ENCODE measurements at places on chromosomes 16 and 17. TPM values are rescaled to one million over a fixed set of nuclear protein-coding genes. Genes with fewer than 3 reads are reported as not detected.

The HBA2 gene
- polyA plus RNA-seq: 1,166 TPM

The AATK gene
- polyA plus RNA-seq: 3.5 TPM

The KIF2B gene
- not detected for polyA plus RNA-seq

The TRIM72 gene
- 0.11 TPM for polyA plus RNA-seq

DNA sequence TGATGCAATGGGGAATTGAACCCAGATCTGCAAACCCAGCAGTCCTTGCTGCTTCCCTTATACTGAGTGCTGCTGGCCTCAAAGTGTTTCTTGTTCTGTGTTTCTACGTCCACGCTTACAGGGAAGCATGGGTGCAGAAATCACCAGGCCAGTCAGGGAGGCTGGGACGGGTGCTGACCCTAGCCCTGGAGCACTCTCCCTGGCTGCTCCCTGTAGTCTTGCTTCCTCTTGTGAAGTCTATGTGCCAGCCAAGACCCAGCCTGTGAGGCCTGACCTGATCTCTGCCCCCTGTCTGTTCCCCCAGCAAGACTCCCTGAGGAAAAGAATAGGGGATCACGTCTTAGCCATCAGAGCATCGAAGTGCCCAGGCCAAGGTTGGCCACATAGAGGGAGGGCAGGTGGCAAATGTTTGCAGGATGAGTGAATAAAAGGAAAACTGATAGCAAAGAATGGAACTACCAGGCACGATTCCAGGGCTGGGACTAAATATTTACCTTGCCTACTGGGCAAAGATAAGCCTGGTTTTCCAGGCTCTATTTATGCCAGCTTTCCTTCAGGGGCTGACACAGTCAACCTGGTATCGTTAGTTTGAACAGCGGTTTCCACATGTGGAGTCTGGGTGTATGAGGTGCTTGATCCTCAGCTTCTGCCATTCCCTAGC is 41.2 kb upstream of the RHOT1 start:
- DNase-seq: no peak

DNA sequence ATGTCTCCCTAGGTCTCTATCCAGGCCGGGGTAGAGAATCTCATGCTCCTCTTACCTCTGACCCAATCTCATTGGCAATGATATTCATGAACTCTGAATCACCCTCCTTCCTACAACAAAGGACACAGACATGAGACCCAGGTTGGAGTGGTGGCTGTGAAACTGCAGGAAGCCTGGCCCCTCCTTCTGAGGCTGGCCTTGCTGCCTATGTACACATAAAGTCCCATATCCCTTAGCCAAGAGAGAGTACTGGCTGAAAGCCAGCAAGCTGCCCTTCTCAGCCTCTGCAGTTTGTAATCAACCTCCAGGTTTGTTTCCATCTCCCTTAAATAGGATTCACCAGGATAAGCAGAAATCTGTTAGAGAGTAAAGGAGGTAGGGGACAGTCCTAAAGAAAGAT is 10.6 kb downstream of the AARSD1 start:
- no peak for DNase-seq

DNA sequence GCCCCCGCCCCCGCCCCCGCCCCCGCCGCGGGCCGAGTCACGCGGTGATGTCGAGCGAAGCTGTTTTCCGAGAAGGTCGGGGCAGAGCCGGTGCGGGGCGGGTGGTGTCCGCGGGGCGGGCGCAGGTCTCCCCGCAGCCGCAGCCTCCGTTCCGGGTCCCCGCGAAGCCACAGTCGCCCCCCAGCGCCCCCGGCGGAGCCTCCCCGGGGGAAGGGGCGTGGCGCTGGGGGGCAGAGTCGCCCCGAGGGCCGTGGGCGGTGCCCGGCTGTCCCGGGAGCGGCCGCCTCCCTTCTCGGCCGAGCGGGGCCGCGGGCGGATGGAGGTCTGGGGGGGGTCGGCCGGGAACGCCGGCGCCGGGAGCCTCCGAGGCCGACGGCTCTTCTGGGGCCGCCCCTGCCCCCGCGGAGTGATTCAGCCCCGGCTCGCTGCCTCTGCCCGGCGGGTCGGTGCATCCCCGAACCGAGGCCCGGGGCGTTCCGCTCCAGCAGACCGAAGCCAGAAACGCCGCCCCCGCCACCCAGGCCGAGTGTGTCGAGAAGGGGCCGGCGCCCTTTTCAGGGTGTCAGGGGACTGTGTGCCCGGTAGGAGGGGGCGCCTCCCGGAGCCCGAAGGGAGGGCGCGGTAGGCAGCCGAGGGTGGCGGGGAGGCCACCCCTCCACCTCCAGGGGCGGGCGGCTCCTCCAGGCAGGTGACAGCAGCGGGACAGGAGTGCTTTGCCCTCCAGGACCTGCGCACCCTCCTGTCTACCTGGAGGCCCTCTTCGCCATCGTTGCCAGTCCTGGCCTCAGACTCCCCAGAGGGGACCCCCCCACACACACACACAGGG is 1.7 kb downstream of the METRNL start:
- no peak for DNase-seq

DNA sequence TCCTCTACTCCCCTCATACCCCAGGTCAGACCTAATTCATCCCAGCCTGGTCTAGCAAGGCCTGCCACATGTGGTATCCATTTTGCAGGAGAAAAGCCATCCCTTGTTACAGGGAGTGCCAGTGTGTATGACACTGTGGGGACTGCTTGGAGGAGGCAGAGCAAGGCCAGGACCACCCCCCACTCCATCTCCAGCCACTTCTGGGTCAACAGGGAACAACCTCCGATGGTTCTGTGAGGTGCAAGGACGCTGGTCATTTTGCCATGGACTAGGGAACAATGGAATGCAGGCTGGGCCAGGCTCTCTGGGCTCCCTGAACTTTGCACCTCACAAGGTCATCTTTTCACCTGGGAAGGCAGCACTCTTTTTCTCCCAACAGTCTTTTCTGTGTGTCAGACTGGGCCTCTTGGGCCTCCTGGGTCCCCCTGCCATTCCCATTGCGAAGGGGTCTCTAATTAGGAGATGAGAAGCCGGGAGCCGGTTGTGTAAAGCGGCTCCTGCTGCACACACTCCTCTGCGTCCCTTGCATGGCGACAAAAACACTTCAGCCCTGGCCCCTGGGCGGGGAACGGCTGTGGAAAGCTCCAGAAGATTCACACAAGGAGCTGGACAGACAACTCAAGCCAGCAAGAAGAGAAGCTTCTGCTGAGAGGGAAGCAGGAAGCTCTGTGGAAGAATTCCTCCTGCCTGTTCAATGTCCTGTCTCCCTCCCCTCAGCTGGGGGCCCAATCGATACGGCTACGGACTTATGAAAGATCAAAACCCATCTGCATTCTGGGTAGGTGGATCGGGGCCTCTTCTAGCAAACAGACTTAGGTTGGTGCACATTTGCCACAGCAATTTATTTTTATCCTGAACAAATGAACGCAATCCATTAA is 38.5 kb upstream of the MTSS2 start:
- no peak for DNase-seq

DNA sequence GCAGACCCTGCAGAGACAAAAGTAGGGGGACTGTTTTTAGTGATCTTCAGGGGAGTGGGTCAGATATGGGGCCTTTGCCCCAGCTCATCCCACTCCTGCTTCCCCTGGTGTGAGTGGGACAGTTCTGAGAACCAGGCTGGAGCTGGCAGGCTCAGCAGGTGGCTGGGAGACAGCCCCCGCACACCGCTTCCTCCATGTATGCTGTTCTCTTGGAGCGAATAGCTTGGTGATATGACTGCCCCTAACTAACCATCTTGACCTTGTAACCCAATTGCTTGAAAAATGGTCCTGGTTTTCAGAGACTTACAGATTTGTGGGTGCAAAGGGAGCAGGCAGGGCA is 61.5 kb downstream of the PRMT7 start:
- no peak for DNase-seq

DNA sequence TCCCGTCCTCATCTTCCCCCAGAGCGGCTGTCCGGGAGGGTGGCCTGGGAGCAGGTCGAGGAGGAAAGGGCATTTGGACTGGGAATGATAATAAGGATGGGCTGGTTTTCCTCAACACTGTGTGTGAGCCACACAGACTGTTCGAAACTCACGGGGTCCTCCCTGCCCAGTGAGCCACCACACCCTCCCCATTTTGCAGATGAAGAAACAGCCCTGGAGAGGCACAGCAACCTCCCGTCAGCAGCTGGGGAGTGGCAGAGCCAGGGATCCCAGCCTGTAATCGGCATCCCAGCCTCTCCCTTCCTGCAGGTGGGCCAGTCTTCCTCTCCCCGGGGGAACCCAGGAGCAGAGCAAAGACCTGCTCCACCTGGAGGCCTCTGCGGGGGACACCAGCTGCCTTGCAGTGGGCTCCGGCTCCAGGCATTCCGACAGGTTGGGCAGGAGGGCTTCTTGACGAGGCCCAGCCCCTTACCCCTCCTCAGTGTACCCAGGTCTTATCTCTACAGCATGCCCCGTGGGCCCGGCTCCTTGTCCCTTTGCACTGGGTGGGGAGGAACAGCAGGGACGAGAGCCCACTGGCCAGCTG is 23.8 kb downstream of the ENGASE start:
- DNase-seq: no peak

- DNase-seq: no peak
These were observed 18.6 kb upstream of the MNT start for GRCh38 chr17:2419486-2419885.

- no peak for DNase-seq
These were observed 13.2 kb upstream of the NUP93 start for GRCh38 chr16:56716761-56717160.
